ENCODE measurements at places on chromosomes 3 and 15. TPM values are rescaled to one million over a fixed set of nuclear protein-coding genes. Genes with fewer than 3 reads are reported as not detected.

Gene C3orf85
- total RNA-seq: not detected

GRCh38 chr15:40240619-40241221 is 1.9 kb downstream of the PAK6 start:
- H3K36me3 ChIP-seq: no peaks in the 10 kb centered on the region
- no peak for DNase-seq
- no peak overlapping the region for H3K4me3 ChIP-seq
- no peak overlapping the region for H3K27ac ChIP-seq
- no peaks in the 10 kb centered on the region for H3K27me3 ChIP-seq

Gene BTLA
- total RNA-seq: not detected

Gene STAC
- total RNA-seq: not detected

- H3K27ac ChIP-seq: no peak overlapping the region
- no peak overlapping the region for H3K4me3 ChIP-seq
- H3K27me3 ChIP-seq: no peaks in the 10 kb centered on the region
- H3K36me3 ChIP-seq: peaks cover 5% of the 10 kb centered on the region
These were observed 5.8 kb upstream of the RAD51 start for GRCh38 chr15:40688932-40689799.

DNA sequence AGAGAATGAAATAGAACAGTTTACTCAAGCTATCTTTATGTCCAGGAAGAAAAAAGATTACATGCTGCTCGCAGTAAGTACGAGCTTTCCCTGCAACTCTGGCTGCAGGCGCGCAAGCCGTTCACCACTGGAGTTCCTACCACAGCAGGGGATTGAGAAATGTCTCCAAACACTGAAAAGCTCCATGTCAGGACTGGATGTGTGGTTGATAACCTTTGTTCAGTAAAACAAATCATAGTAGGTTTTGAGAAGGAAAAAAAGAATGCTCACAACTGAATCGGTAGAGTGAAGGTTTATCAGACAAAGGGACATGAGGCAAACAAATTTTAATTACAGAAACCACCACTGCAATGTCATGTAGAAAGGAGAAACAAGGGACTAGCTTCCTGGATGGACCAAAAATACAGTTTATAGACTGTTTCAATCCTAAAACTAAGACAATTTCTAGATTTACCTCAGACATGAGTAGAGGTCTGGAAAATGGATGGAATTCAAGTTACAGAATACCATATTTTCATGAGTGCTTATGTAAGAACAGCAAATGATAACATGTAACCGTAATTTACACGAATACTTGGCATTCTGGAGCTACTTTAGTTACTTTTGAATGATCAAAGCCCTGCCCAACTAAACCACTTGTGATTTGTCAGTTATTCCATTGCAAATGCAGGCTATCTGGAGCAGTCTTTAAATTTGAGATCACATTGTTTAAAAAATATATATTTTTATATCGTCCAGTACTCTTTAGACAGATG is 471.1 kb downstream of the SHQ1 start:
- H3K36me3 ChIP-seq: peaks cover 5% of the 10 kb centered on the region
- H3K4me3 ChIP-seq: no peak overlapping the region
- DNase-seq: no peak
- no peaks in the 10 kb centered on the region for H3K27me3 ChIP-seq
- H3K4me1 ChIP-seq: peaks cover 41% of the 10 kb centered on the region
- H3K27ac ChIP-seq: no peak overlapping the region

DNA sequence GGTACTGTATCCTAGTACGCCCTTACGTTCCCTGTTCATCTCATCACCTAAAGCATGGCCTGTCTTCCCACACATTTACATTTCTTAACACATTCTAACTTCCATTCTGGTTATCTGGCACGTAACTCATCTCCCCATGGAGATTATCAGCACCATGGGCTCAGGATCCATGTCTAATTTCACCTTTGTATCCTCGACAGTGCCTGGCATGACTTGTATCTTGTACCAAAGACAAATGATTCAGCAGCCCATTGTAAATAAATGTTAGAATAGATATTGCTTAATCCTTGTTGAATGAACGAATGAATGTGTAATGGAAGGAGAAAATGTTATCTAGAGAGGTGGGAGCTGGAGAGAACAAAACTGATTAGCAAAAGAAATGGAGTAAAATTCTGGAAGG is 69.7 kb upstream of the TPM1 start:
- H3K36me3 ChIP-seq: no peaks in the 10 kb centered on the region
- H3K27ac ChIP-seq: no peak overlapping the region
- H3K4me3 ChIP-seq: no peak overlapping the region
- no peaks in the 10 kb centered on the region for H3K27me3 ChIP-seq
- peaks cover 3% of the 10 kb centered on the region for H3K4me1 ChIP-seq
- no peak for DNase-seq

Gene LRRC34
- total RNA-seq: 0.81 TPM

Gene CAND2
- total RNA-seq: 53.4 TPM

Gene ZNF35
- total RNA-seq: 6.0 TPM

DNA sequence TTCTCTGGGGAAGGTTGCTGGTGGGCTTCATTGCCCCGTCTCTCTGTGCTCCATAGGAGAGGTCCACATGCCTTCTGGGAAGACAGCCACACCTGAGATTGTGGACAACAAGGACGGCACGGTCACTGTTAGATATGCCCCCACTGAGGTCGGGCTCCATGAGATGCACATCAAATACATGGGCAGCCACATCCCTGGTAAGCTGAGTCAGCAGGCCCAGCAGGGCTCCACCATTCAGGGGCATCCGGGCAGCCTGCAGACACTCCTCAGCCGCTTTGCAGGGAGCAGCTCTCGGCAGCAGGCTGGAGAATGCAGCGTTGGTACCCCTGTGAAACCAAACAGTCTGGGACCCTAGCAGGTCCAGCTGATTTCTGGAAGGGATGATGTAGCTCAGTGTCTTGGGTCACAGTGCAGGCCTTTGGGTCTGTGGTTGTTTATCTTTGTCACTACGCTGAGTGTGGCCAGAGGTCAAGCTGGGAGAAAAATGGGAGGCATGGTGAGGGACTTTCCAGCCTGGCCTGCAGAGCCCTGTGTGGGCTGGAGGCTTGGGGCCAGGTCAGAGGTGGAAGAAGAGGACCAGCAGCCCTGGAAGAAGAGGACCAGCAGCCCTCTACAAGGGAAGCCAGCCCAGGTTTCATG is 67.2 kb downstream of the DNASE1L3 start:
- peaks cover 3% of the 10 kb centered on the region for H3K36me3 ChIP-seq
- no peaks in the 10 kb centered on the region for H3K27me3 ChIP-seq
- H3K27ac ChIP-seq: no peak overlapping the region

- no peaks in the 10 kb centered on the region for H3K36me3 ChIP-seq
- no peak overlapping the region for H3K4me3 ChIP-seq
- H3K27me3 ChIP-seq: no peaks in the 10 kb centered on the region
- H3K4me1 ChIP-seq: no peaks in the 10 kb centered on the region
- no peak overlapping the region for H3K27ac ChIP-seq
- no peak for DNase-seq
These were observed 1159.6 kb upstream of the EPHA6 start for GRCh38 chr3:95654570-95655362.

- H3K36me3 ChIP-seq: no peaks in the 10 kb centered on the region
- no peaks in the 10 kb centered on the region for H3K4me1 ChIP-seq
- no peak overlapping the region for H3K4me3 ChIP-seq
- DNase-seq: no peak
- H3K27ac ChIP-seq: no peak overlapping the region
These were observed 97.8 kb downstream of the GTPBP8 start for GRCh38 chr3:113088616-113089015.

GRCh38 chr3:178238179-178238578 is 298.1 kb upstream of the KCNMB2 start:
- no peak for DNase-seq
- H3K4me1 ChIP-seq: no peaks in the 10 kb centered on the region
- no peaks in the 10 kb centered on the region for H3K27me3 ChIP-seq
- H3K4me3 ChIP-seq: no peak overlapping the region

DNA sequence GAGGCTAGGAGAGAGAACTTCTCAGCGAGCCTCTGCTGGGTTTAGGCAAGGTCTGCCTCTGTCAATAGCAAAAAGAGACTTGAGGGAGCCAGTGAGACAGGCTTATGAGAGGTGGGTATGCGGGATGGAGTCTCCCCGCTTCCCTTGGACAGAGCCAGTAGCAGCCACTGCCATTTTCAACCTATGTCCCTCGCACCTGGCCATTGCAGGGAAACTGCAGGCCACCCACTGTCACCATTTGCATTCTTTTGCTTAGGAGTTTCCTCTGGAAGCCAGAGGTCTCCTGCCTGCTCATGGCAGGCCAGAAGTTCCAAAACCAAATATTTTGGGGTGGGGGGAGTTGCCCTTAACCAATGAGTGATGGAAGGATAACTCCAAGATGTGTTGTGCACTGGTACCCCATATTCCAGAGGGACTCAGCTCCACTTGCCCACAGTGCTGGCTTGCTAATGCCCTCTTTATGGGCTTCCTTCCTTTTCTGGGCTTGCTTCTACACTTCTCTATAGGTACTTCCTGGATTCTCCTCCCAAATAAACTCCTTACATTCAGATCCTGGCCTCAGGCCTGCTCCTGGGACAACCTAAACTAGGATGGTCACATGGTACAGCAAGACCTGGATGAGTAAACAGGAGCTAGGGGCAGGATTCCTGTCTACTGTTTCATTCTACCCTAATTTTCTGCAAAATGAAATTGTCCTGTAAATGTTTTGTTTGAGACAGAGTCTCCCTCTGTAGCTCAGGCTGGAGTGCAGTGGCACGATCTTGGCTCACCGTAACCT is 108.9 kb upstream of the PROK2 start:
- DNase-seq: no peak
- H3K27ac ChIP-seq: no peak overlapping the region
- no peak overlapping the region for H3K4me3 ChIP-seq
- H3K36me3 ChIP-seq: no peaks in the 10 kb centered on the region
- H3K27me3 ChIP-seq: peaks cover 13% of the 10 kb centered on the region

GRCh38 chr3:16181361-16181760 is 6.9 kb downstream of the GALNT15 start:
- H3K4me3 ChIP-seq: no peak overlapping the region
- peaks cover 2% of the 10 kb centered on the region for H3K4me1 ChIP-seq
- DNase-seq: peak; percentile 69
- no peak overlapping the region for H3K27ac ChIP-seq
- H3K36me3 ChIP-seq: no peaks in the 10 kb centered on the region
- H3K27me3 ChIP-seq: no peaks in the 10 kb centered on the region

- no peaks in the 10 kb centered on the region for H3K4me1 ChIP-seq
- H3K27ac ChIP-seq: no peak overlapping the region
- no peak for DNase-seq
- H3K36me3 ChIP-seq: no peaks in the 10 kb centered on the region
- no peaks in the 10 kb centered on the region for H3K27me3 ChIP-seq
- no peak overlapping the region for H3K4me3 ChIP-seq
These were observed 45.8 kb upstream of the FSIP1 start for GRCh38 chr15:39828374-39828931.

GRCh38 chr3:34419801-34420200 is 621.4 kb downstream of the PDCD6IP start:
- H3K4me1 ChIP-seq: no peaks in the 10 kb centered on the region
- no peaks in the 10 kb centered on the region for H3K27me3 ChIP-seq
- no peak for DNase-seq
- H3K27ac ChIP-seq: no peak overlapping the region
- H3K36me3 ChIP-seq: no peaks in the 10 kb centered on the region

GRCh38 chr3:178054471-178054870 is 481.8 kb upstream of the KCNMB2 start:
- DNase-seq: no peak
- no peaks in the 10 kb centered on the region for H3K36me3 ChIP-seq
- peaks cover 13% of the 10 kb centered on the region for H3K4me1 ChIP-seq
- no peaks in the 10 kb centered on the region for H3K27me3 ChIP-seq
- H3K27ac ChIP-seq: no peak overlapping the region

DNA sequence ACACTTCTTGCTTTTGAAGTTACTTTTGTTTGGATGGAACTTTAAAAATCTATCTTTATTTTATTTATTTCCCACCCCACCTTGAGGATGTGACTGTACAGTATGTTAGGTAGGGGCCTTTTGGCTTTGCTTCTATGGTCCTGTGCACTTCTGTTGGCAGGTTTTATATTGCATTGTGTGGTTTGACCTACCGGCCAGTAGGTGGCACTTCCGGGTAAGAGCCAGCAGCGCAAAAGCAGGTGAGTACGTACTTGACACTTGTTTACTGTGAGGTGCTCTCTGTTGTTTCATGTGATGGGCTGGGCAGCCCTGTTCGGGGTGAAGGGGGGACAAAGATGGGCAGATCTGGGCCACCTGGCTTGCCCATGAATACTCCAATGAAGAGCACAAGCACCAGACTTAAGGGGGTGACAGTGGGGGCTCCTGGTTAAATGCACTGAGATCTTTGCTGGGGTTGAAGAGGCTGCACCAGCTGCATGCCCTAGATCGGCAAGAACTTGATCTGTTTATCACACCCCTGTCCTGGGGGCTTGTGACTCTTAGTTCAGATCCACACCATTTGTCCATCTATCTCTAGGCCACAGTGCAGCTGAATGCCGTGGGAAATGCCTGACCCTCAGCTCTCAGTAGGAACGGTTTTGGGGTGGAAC is 131.6 kb downstream of the NLGN1 start:
- no peaks in the 10 kb centered on the region for H3K4me1 ChIP-seq
- H3K4me3 ChIP-seq: no peak overlapping the region
- DNase-seq: no peak
- no peak overlapping the region for H3K27ac ChIP-seq
- H3K36me3 ChIP-seq: no peaks in the 10 kb centered on the region
- H3K27me3 ChIP-seq: no peaks in the 10 kb centered on the region

GRCh38 chr15:60635507-60636352 is 156.8 kb upstream of the ICE2 start:
- H3K36me3 ChIP-seq: no peaks in the 10 kb centered on the region
- no peaks in the 10 kb centered on the region for H3K4me1 ChIP-seq
- H3K4me3 ChIP-seq: no peak overlapping the region
- no peak overlapping the region for H3K27ac ChIP-seq
- H3K27me3 ChIP-seq: no peaks in the 10 kb centered on the region

- H3K4me3 ChIP-seq: peak overlapping the region; percentile 60
- H3K4me1 ChIP-seq: no peaks in the 10 kb centered on the region
- no peaks in the 10 kb centered on the region for H3K36me3 ChIP-seq
- no peak for DNase-seq
- peak overlapping the region; percentile 45 for H3K27ac ChIP-seq
These were observed 26.6 kb downstream of the CGGBP1 start for GRCh38 chr3:88032245-88032644.

- no peaks in the 10 kb centered on the region for H3K4me1 ChIP-seq
- H3K4me3 ChIP-seq: no peak overlapping the region
- no peaks in the 10 kb centered on the region for H3K27me3 ChIP-seq
- DNase-seq: no peak
- H3K36me3 ChIP-seq: no peaks in the 10 kb centered on the region
These were observed 6.2 kb upstream of the TIPARP start for GRCh38 chr3:156668073-156668763.

Gene CTXN2
- not detected for total RNA-seq

- H3K4me3 ChIP-seq: peak overlapping the region; percentile 32
- peak; percentile 65 for DNase-seq
- no peaks in the 10 kb centered on the region for H3K4me1 ChIP-seq
These were observed 26.2 kb upstream of the ARL8B start for GRCh38 chr3:5095886-5096285.

DNA sequence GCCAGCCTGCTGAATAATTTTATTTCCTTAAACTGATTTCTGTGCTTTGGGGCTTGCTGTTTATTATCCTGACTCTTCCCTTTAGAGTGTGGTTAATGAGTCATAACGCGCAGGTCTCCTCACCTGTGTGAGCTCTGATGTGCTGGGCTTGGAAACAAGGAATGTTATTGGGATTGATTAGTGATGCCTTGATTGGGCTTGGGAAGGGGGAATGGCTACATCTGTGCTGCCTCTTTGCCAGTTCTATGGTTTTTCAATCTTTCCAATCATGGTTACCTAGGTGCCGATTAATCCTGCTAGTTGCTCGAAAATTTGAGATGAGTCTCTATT is 161.0 kb downstream of the THSD4 start:
- no peak overlapping the region for H3K4me3 ChIP-seq
- DNase-seq: no peak
- no peak overlapping the region for H3K27ac ChIP-seq
- H3K36me3 ChIP-seq: no peaks in the 10 kb centered on the region
- peaks cover 20% of the 10 kb centered on the region for H3K4me1 ChIP-seq
- no peaks in the 10 kb centered on the region for H3K27me3 ChIP-seq

Data from heart left ventricle (tissue), 16 donors.